ENCODE measurements at places on chromosomes 5 and 9.

DNA sequence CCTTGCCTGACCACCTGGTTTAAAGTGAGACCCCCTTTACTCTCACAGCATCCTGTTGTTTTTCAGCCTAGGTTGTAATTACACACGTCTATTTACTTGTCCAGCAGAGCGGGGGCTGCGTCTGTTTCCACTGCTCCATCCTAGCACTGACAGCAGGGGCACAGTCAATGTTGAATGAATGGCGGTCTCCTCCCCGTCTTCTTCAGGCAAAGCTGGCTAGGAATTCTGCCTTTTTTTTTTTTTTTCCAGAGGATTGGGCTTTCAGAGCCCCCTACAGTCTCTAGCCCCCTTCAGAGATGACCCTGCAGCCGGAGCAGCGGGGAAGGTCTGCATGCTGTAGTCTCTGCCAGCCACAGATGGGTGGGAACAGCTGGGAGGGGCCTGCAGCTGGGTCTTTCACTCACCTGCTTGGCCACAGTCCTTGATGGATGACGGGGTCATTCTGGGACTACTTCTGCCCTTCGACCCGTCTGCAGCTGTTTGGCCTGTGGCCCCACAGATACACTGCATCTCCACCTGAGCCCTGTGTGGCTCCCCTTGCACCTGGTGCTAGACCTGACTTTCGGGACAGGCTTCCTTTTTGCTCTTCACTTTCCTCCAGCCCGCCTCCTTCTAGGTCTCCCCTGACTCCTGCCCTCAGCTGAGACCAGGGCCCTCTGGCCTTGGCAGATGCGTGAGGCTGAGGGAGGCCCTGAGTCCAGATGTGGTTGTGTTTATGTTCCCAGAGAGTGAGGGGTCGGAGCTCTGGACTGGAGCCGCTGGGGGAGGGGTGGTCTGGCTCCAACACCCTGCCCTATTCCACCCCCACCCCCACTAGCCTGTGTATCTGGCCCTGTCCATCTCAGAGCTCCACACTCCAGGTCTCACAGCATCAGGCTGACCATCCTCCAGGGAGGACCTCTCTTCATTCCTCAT is 8.0 kb downstream of the PITX1 start:
- DNase-seq: no peak

- no peak for DNase-seq
Observed at GRCh38 chr9:113129884-113130283, 20.9 kb upstream of the SLC31A2 start.

GRCh38 chr9:4389003-4389402 is 89.1 kb upstream of the GLIS3 start:
- DNase-seq: no peak

GRCh38 chr5:113059232-113060040 is 82.8 kb downstream of the DCP2 start:
- no peak for DNase-seq

- no peak for DNase-seq
Observed at GRCh38 chr9:134497283-134497860, 144.2 kb upstream of the COL5A1 start.

GRCh38 chr9:130839132-130840111 is 4.4 kb downstream of the ABL1 start:
- no peak for DNase-seq

- no peak for DNase-seq
Observed at GRCh38 chr5:116614603-116614920, 39.9 kb upstream of the SEMA6A start.

- DNase-seq: no peak
Observed at GRCh38 chr5:58795327-58795726, 212.5 kb downstream of the RAB3C start.

DNA sequence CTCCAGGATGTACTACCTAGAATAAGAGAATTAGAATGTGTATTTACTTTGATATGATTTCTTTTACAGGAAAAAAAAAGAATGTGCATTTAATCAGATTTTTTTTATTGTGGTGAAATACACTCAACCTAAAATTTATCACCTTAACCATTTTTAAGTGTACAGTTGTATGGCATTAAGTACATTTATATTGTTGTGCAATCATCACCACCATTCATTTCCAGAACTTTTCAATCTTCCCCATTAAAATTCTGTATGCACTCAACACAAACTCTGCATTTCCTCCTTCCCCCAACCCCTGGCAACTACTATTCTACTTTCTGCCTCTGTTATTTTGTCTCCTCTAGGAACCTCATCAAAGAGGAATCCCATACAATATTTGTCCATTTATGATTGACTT is 66.0 kb upstream of the APC start:
- no peak for DNase-seq

DNA sequence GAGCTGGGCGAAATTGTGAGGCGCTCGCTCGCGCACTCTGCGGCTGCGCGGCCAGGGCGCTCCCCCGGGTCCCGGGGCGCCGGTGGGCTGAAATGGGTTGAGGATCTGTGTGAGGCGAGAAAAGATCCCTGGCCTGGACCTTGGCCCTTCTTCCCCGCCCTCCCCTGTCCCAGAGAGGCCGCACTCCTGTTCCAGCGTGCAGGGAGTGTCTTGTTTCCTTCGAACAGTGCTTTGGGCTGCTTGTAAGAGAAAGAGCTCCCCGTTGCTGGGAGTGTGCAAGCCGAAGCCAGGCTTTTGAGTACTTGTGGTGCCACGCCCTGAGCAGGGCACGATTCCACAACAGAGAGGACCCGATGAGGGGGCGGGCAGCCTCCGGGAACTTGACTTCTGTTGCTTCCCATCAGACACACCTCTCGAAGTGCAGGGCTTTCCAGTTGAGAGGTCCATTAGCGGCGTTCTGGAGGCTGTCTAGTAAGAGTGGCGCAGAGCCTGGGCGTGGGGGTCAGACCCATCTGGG is 535 bp downstream of the DOLPP1 start:
- no peak for DNase-seq

GRCh38 chr5:41772785-41773442 is 97.3 kb downstream of the OXCT1 start:
- DNase-seq: no peak

- no peak for DNase-seq
Observed at GRCh38 chr9:134716067-134716466, 74.5 kb downstream of the COL5A1 start.

DNA sequence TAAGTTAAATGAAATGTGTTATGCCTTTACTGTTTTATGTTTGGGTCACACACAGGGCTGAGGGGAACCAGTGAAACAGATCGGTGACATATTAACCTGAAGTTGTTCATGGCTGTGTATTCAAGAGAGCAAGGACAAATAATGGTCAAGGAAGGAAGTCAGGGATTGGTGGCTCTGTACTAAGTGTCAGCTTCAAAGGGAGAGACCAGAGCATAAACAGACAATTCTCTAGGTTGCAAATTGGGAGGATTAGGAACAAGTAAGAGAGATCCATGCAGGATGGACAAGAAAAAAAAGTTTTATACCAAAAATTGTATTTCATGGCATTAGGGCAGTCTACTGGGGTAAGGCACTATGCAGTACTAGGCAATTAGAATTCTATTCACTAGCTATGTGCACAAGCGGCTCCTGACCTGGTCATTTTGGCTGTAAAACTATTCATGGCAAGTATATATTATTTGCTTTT is 156.3 kb downstream of the PLPPR1 start:
- no peak for DNase-seq

DNA sequence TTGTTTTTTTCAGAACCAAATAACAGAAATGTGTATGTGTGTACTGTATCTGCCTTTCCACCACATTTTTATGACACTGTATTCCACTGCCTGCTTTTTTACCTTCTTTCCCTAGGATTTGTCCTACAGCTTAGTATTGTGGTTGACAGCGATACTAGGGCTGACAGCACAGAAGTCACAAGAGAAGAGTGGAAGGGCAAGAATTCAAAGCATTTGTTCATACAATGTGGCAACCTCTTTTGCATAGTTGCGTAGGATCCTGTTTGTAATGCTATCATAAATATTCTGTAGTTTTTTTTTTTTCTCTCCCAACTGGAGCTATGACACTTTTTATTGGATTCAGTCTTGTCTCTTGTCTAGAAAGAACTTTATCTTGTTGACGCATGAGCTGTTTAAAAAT is 5.6 kb upstream of the BNIP1 start:
- DNase-seq: no peak

- DNase-seq: no peak
Observed at GRCh38 chr9:79603222-79603920, 31.6 kb downstream of the TLE4 start.

DNA sequence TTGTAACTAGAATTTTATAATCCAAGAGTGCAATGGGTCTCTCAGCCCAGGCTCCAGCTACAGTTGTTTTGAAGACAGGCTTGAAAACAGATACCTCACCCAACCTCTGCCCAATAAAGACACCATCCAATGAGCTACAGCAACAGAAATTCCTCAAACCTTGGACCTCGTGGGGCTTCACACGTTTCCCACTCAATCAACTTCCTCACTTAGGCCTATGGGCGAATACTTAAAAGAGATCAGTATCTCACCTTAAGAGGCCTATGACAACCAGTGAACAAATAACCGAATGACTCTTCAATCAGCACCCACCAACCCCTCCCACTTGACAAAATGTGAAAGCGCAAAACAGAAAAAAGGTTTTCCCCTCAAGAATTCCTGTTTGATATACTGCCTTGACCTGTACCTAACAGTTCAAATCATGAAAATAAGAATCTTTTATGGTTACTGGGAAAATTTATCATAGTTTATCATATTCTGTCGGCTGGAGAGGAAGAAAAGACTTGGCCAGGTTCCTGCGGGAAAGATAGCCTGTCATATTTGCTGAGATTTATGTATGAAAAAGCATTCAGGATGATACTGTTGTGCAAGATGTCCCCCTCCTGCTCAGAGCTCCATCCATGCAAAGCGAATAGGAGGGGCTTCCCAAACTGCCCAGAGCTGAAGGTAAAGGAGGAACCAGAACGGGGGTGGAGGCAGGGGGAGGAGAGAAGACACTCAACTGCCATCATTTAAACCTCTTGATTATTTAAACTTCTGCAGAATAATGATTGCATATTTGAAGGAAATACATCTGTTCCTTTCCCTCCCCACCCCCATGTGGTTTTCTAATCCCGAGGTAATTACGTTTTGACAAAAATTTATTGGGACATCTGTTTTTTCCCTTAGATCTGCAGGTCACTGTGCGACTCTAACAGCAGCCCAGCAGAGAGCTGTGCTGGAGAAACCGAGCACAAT is 256.3 kb downstream of the NFIB start:
- DNase-seq: no peak

DNA sequence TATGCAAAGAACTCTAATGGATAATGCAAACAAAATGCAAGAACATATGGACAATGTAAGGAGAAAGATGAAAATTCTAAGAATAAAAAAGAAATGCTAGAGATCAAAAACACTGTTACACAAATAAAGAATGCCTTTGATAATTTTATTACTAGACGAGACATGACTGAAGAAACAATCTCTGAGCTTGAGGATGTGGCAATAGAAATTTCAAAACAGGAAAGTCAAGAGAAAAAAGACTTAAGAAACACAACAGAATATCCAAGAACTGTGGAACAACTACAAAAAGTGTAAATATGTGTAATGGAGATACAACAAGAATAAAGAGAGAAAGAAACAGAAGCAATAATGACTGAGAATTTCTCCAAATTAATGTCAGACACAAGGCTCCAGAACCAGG is 140.5 kb upstream of the ACOT12 start:
- DNase-seq: no peak

DNA sequence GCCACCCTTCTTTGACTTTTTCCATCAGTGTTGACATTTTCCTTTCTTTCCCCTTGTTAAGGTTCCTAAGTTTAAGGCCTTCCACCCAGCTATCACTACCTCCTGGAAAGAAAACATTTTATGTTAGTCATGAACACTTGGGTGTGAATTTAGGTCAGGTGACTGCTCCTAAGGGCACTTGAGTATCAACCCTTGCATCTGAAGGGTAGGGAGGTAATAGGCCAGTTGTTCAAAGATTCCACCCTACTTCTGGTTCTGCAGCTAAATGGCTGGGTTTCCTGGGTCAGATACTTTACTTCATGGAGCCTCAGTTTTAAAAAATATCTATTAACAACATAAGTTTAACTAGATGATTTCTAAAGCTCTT is 49.1 kb upstream of the OSMR start:
- no peak for DNase-seq

DNA sequence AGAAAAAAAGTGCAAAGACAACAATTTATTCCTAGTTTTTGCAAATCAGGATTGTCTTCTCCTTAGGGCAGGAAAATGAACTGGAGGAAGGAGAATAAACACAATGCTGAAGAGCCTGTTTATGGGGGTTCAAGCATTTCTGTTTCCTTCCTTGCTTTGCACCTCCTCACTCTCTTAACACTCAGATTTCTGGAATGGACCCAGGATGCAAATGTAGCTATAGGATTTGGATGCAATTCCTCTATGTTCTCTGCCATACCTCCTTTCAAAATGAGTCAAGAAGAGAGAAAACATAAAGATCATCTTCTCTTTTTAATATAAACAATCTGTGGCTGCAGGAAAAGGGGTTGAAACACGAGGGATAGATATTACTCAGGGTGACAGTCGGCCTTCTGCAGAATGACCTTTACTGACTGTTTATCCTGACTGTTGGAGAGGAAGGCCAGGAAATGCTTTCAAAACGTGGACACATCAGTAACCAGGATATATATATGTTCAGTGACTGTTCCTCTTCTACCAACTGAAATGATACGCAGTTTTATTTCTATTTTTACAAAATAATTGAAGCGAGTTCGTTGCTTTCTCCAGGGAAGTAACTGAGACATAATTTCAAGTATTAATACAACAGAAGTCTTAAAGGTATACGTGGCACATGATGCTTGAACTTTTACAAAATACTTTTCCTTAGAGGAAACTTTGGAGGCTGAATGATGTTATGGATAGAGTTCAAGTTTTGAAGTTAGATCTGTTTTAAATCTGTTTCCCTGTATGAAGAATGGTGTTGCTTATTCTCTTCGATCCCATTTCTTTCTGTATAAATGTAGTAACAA is 44.4 kb downstream of the ACTBL2 start:
- no peak for DNase-seq

DNA sequence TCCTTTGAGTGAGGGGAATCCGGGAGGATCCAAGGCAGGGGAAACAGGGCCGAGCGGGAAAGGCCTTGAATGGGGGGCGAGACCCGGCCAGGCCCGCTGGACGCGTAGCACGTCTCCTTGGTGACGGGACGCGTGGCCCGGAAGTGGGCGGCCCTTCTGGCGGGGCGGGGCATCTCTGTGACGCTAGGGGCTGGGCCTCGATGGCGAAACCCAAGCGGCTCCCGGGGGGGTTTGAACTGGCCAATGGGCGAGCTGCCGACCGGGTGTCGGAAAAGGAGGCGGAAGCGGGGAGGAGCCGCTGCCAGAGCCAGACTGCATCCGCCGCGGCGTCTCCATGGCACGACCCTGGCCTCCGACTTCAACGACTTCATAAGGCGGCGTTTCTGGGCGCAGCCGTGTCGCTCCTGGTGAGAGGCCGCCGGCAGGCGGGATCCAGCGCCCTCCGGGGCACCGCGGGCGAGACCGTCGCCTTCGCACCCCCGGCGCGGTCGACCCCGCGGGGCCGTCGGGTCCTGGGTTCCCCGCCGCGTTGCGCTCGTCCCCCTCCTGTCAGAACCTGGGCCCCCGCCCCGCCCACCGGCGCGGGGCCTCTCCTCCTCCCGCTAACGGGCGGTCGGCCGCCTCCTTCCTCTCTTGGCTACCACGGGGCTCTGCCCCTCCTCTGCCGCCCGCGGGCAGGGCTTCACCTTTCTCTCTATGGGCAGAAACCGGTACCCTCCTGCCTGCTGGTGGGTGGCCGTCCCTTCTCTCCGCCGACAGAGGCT is at the start of gene ODF2:
Gene ODF2, plus strand, starts transcription at position 158 of the 764 bp plus-strand sequence. Its CDS starts 86 bp downstream, at position 244.
- DNase-seq: peak; percentile 96
